ENCODE measurements at places on chromosomes 12 and 14.

- no peak for DNase-seq
Measured at GRCh38 chr12:7605900-7606465, 59.7 kb downstream of the APOBEC1 start.

DNA sequence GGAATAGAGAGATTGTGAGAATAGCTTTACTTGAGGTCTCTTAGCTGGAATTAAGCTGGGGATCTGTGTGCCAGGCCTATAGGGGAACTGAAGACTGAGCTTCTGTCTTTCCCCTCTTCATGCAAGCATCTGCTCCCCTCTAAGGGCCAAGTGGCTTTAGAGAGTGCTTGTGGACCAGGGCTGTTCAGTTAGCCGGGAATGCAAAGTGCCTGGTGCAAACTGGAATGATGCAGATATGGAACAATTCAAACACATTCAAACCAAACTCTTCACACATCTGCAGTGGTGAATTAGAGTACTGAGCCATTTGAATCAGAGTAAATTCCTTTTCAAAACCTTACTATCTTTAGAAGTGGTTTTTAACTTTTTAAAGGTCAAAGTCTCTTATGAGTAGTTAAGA, 99.0 kb downstream of the LIN7A start:
- no peak for DNase-seq

- no peak for DNase-seq
Measured at GRCh38 chr12:19369691-19370148, 69.6 kb upstream of the AEBP2 start.

DNA sequence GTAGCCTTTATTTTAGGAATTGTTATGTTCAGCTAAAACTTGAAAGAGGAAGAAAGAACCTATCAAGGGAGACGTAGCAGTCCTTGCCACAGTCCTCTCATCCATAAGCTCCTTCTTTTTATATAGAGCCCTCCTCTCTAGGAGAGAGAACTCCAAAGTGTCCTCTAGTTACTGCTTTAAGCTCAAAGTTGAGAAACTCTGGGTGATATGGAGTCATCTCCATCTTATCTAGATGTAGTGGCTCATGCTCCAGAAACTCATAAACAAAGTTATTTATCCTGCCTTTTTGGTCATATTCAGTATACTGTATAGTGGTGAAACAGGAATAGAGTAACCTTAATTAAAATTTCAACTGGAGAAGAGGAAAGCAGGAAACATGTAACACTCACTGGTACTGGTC, 90.4 kb upstream of the ATF7IP start:
- no peak for DNase-seq

DNA sequence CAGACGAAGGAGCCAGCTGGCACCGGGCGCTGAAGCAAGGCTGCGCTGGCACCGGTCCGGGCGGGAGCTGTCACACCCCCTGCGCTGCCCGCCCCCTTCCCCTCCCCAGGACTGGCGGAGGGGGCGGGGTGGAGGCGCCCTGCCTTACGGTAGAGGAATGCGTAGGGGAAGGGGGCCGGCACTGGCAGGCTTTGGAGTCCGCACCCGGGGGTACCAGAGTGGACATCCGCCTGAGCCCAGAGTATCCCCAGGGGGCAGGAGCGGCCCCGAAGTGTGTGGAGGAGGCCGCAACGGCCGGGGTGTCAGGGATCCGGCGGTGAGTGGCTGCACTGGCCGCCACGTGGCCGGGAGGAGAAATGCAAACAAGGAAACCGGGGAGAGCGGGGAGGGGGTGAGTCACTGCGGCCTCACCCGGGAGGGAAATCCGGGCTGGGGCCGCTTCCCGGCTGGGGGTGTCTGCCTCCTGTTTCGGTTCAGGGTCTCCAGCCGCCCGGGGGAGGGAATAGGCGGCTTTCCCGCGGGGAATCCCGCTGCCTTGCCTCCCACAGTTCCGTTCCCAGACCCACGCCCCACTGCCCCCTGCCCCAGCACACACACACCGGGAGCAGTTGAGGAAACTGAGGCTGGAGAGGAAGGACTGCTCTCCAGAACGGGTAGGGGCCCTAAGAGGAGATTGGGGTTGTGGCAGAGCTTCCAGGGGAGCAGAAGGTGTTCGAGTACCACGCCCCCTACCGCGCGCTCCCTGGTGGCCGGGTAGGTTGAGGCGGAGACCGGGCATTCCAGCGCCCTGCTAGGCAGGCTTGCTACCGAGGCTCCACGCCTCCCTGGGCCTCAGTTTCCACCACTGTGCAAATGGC, at the start of gene RAPGEF3:
TSS of gene RAPGEF3 (minus strand) at position 47 of the 857 bp plus-strand sequence. CDS start 324 bp downstream, outside the sequence.
- peak; percentile 78 for DNase-seq

GRCh38 chr12:46554460-46554859, 181.9 kb upstream of the SLC38A2 start:
- DNase-seq: no peak

DNA sequence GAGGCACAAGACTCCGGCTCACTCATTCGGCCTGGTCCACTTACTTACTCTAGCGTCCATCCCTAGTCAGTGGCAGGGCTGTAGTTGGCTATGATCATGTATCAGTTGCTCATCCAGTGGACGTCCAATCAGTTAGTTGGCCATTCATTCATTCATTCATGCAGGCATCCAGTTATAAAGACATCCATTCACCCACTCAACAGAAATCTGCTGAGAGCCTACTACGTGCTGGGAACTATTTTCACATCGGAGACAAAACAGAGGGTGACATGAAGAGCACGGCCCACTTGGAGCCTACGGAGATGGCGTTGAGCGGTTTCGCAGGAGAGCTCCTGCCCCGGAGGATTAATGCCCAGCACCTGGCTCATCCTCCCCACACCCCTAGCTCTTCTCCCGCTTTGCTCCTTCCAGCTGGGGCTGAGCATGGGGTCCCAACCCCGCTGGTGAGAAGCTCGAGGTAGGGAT, 49.7 kb downstream of the SNAPC1 start:
- no peak for DNase-seq

DNA sequence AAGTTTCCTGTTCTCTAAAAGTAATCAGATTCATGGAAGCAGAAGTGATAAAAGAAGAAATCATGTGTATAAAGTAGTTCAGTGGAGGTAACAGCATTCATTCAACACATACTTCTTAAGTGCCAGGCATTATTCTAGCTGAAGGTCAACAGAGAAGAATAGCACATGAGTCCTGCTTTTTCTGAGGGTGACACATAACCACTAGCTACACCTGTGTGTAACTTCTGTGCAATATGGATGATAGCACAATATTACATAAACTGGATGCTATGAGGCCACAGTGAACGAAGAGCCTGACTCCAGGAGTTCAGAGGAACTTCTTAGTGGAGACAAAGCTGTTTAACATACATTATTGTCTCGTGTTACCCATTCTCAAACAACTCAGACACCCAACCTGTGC, 114.3 kb upstream of the PCED1B start:
- DNase-seq: no peak

- no peak for DNase-seq
Measured at GRCh38 chr14:95264271-95264973, 55.3 kb downstream of the CLMN start.

GRCh38 chr12:79873201-79873600, 61.7 kb downstream of the PPP1R12A start:
- no peak for DNase-seq

DNA sequence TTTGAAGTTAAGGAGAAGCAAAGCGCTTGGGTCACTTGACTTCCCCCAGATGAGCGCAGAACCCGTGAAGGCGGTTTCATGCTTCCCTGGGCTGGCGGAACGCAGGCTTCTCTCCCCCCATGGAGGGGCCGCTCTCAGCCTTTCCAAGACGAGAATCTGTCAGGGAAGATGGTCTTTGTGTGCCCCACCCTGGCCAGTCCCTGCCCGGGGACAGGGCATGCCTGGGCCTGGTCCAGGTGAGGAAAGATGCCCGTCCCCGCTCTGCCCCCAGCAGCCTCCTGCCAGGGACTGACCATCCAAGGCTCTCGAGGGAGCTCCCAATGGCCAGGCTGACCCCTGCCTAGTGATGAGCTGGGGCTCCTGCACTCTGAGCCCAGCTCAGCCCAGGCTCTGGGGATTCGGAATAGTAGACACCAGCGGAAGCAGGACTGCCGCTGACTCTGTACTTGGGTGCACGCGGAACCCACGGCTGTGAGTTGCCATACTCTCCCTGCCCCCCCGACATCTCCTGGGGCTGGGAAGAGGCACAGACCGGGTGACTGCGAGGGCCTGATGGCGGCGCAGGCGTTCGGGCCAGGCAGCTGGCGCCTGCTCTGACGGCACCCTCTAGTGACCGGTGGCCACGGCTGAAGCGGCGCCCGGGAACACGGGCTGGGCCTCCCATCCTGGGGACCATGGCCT, 142.2 kb upstream of the FKBP4 start:
- no peak for DNase-seq

DNA sequence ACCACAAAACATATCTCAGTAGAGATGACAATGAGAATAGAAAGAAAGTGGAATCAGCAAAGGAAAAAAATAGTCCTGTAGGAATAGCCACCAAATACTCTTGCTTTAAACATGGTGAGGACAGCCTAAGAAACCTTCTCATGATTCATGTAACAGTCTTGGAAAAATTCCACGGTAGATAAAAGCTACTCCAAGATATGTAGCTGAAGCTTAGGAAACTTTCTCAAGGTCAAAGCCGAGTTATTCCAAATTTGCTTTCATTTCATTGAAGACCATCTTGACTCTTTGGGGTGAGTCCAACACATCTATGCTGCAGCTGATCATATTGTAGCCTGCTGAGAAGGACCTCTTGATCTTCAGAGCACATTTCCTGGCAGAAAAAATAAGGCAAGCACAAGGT, 157.6 kb downstream of the PAH start:
- no peak for DNase-seq

- DNase-seq: no peak
Measured at GRCh38 chr14:90398841-90399540, 2.2 kb downstream of the CALM1 start.

GRCh38 chr14:43307836-43308235, 1199.2 kb downstream of the FSCB start:
- DNase-seq: no peak

DNA sequence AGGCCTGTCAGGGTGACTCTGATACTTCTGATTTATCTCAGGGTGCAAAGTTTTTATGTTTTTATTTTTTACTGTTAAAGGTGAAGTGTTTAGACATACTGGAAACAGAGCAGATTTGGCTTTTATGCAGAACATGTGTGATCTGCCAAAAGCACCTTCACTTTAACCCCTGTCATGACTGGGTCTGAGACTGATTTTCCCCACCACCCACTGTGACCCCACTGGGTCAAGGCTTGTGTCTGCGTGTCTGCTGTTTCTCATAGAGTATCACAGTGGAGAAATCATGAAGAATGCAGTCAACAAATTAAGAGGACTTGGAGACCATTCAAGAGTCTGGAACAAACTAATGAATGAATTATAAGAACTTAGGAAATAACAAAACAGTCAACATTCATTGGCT, 131.2 kb downstream of the SPTSSA start:
- no peak for DNase-seq

- no peak for DNase-seq
Measured at GRCh38 chr12:56333197-56333678, 562 bp downstream of the PAN2 start.

All from stimulated activated CD8-positive, alpha-beta memory T cell treated with anti-CD3 and anti-CD28 coated beads, Interleukin-4, amount 100 ng/mL, for 48 hours (primary cell).